Smooth muscle cell of the brain vasculature (primary cell): ENCODE measurements at places on chromosomes 6 and 20.

DNA sequence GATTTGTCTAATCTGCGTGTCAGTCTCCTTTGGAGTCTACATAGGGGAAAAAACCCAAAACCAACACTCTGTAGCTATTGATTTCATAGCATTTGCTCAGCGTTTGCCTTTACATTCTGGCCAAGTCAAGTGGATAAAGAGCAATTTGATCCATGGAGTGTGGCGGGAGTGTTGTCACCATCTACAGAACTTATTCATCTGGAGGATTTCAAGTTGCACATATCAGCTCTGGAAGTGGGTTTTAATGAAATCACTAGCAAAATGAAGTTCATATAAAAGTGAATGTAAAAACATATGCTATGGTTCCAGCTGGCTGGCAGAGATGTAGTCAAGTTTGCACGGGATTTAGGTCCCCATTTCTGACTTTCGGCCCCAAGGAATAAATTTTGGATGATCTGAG lies 219.7 kb upstream of the SUPT3H start:
- no peak for DNase-seq

GRCh38 chr20:49344140-49344539 lies 66.3 kb upstream of the ZNFX1 start:
- no peak for DNase-seq

- no peak for DNase-seq
Observed at GRCh38 chr6:170131351-170131750, 159.5 kb downstream of the DLL1 start.

GRCh38 chr6:159097256-159097655 lies 52.5 kb upstream of the TAGAP start:
- DNase-seq, result no peak

- peak; percentile 86 for DNase-seq
Observed at GRCh38 chr6:161434921-161435747, 161.3 kb upstream of the AGPAT4 start.

GRCh38 chr6:31763619-31763940 lies 1.1 kb downstream of the SAPCD1 start:
- no peak for DNase-seq

GRCh38 chr6:26332408-26332807 lies 32.6 kb upstream of the BTN3A2 start:
- no peak for DNase-seq

- no peak for DNase-seq
Observed at GRCh38 chr6:100101644-100102043, 107.6 kb upstream of the MCHR2 start.

GRCh38 chr6:90088009-90088408 lies 193.7 kb downstream of the GJA10 start:
- DNase-seq, result no peak

GRCh38 chr6:136411025-136411325 lies 121.3 kb upstream of the BCLAF1 start:
- DNase-seq, result no peak

GRCh38 chr6:119112812-119113530 lies 34.5 kb upstream of the FAM184A start:
- no peak for DNase-seq

DNA sequence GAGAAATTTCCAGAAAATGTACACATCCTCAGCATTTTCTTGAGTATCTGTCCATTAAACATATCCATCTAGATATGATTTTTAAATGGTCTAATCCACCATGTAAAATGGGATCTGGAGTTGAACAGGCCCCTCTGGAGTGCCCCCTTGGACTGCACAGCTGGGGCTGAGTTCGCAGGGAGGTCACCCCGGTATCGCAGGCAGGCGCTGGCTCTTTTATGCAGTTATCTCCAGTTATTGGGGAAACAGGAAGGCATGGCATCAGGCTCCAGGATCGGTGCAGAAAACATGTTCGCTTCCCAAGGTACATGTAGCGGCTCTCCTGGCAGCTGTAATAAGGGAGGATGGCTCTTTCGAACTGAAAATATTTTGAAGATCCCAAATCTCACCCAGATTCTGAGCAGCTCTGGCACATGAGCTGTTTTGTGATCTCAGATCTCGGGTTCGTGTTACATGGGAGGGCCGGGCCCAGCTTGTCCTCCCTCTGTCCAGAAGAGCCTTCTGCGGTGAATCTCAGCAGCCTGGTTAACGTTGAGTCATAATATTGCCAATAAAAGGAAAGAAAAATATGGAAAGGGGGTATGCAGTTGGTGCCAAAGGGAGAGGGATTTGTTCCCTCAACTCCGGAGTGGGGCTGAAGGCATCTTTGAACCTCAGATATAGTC lies 167.7 kb downstream of the EYA2 start:
- DNase-seq, result no peak

GRCh38 chr20:25695532-25696370 lies 902 bp downstream of the ZNF337 start:
- DNase-seq, result no peak

GRCh38 chr6:111759331-111759835 lies 113.9 kb downstream of the FYN start:
- DNase-seq, result no peak

- DNase-seq, result no peak
Observed at GRCh38 chr20:14126856-14127255, 131.5 kb downstream of the MACROD2 start.

DNA sequence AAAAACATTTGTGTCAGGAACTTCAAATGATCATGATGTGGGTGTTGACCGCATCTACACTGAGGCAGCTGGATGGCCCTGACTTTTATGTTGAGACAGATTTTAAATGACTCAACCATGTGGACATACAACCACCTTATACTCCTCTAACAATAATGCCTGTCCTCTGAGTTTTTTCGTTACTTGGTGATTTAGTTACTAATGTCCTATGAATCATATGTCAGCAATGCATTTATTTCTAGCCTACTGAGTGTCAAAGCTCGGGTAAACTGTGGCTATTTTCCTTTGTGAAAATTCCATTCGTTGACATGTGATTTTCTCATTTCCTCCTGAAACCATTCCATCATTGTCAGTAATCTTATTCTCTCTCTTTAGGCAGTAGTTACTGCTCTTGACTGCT lies 38.9 kb upstream of the NKX2-4 start:
- DNase-seq, result peak; percentile 18

DNA sequence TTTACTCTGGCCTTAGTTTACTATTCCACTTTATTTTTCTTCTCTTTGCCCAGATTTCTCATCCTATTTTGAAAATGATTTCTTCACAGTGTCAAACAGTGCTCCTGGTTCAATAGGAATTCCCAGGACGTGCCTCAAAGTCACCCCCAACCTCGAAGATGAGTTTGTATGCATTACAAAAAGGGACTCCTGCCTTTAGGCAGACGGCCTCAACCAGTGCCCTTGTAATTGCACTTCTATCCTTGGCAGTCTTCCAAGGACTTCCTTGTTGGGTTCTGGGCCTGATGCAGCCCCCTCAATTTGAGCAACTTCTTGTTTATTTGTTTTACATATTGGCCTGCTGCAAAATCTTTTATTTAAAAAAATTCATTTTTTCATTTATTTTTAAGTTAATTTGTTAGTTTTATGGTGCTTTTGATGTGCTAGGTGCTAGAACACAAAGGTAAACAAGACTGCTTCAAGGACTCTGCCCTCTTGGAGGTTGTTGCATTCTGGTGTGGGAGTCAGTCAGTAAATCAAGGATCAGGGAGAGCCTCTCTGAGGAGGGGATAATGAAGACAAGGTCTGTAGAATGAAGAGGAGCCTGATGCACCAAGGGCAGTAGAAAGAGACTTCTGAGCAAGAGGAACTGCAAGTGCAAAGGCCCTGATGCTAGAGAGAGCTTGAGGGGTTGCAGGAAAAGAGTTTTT lies 181.5 kb upstream of the LAMP5 start:
- no peak for DNase-seq

GRCh38 chr20:34925981-34926380 lies 29.6 kb downstream of the GSS start:
- no peak for DNase-seq

GRCh38 chr6:156687789-156688619 lies 89.2 kb upstream of the ARID1B start:
- DNase-seq, result no peak

- peak; percentile 54 for DNase-seq
Observed at GRCh38 chr6:140183881-140184280, 809.4 kb upstream of the CITED2 start.

GRCh38 chr6:131101911-131102680 lies 33.2 kb upstream of the AKAP7 start:
- DNase-seq, result no peak

DNA sequence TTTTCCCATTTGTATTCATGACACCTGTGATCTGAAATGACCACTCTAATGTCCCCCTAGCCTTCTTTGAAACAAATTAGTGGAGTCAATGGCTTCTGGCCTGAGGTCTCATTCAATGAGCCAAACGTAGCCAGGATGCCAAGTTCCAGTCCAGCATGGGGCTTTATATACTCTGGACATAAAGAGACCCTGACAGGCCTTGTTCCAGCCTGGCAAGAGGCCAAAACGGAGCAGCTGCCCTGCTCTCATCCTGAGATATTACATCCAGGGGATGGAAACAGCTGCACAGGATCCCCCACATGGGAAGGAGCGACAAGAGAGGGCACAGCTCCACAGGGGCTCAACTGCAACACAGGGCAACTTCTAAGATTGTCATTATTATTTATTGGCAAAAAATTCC lies 437.8 kb downstream of the CDH26 start:
- DNase-seq, result no peak

DNA sequence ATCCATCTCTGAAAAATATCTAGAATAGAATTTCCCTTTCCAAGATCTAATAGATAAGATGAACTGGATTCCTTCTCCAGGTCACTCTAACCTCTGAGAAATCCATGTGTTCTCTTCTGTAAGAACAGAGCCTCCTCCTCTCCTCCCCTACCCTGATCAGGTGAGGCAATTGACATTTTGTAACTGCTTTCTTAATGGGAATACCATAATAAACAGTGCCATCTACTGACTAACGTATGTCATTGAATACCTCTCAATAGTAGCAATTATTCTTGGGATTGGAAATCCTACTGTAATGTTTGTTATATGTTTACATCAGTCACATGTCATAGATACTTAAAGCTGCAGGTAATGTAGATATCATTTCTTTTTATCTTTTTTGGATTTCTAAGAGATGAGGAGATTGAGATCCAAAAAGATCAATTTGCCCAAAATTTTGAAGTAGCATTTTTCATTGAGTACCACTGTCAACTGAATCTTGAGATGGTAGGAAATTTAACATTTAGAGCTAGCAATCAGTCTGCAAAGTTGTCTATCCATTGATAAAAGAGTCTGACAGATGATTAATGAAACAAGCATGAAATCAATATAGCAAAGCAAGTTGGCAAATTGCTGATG lies 365.8 kb upstream of the HSF2 start:
- peak; percentile 54 for DNase-seq

DNA sequence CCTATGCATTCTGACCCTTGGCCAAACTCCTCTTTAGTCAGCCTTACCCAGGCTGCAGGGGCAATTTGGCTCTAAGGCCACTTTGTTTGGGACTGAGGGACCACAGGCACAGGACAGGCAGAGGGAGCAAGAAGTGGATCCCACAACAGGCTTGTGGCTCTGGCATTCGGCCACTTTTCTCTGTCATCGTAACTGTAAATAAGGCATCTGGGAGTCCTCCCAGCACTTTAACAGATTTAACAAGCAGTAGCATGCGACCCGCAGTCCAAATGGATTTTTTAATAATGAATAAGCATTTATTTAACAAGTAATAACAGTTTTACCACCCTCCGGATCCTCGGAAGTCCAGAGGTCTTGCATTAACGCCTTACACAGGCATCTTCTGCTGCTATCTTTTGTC lies 16.1 kb upstream of the CDH22 start:
- DNase-seq, result no peak

GRCh38 chr6:155254139-155254538 lies 9.7 kb upstream of the CLDN20 start:
- no peak for DNase-seq
